Activated naive CD4-positive, alpha-beta T cell (primary cell): ENCODE measurements at places on chromosomes 7 and 10.

DNA sequence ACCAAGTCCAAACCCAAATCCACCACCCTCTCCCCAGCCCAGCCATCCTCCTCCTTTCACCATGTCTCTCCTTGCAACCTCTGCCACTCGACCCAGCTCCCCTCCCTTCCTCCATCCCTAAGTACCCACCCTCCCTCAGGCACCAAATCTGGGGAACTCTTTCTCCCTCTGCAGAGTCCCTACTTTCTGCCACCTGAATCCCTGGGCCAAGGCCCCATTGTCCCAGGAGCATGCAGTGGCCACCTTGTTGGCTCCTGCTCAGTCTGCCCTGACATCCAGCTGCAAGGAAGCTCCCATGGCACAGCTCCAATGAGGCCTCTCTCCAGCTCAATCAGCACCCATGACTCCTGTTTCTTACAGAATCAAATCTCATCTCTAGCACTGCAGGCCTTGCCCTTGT, 5.5 kb upstream of the UNC5B start:
- DNase-seq, result no peak

DNA sequence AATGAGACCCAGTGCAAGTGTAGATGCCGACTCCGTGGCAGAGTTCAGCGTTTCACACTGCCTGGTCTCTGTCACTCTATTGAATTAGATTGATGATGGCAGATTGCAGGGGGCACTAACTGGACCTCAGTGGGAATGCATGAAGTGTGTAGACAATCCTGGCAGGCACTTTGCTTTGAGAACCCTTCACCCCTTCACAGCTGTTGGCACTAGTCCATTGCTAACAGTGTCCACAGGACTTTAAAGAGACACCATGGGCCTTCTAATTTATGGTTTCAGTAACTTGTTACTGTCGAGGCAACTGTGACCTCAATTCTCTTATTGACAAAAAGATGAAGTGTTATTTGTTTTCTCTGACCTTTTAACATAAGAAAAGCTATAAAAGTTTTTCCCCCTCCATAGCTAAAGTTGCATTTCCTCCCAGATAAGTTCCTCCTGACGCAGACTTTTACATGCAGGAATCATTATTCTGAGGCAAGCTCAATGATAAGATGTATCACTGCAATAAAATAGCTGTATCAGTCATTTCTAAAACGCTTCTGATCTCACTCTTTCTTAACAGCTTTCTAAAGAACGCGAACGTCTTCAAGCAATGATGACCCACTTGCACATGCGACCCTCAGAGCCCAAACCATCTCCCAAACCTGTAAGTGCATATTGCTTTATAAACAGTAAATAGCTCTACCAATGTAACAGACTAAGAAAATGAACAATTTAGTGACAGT, 238.9 kb downstream of the FOXP2 start:
- no peak for DNase-seq

GRCh38 chr10:98425511-98426352, 10.8 kb upstream of the PYROXD2 start:
- no peak for DNase-seq

- DNase-seq, result no peak
Measured at GRCh38 chr7:127035203-127035849, 217.4 kb downstream of the GRM8 start.

DNA sequence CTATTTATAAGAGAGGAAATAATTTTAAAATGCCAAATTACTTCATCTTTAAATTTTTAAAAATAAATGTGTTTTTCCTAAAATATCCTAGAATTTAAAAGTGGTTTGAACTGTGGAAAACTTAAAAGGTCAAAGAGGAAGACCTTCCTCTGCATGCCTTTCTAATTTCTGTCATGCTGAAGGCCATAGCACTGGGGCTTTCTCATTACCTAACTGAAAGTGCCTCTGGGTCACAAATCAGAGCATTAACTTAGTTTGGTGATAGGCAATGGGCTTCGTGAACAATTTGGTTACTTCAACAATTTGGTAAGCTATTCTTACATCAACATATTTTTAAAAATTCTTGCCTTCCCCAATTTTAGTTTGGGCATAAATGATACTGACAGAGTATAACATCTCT, 100.2 kb upstream of the SAMD8 start:
- DNase-seq, result no peak

GRCh38 chr7:151683615-151684407, 164.1 kb upstream of the RHEB start:
- DNase-seq, result no peak

GRCh38 chr7:5773661-5774086, 7.8 kb downstream of the RNF216 start:
- DNase-seq, result no peak
